ENCODE measurements at places on chromosomes 4 and X.

DNA sequence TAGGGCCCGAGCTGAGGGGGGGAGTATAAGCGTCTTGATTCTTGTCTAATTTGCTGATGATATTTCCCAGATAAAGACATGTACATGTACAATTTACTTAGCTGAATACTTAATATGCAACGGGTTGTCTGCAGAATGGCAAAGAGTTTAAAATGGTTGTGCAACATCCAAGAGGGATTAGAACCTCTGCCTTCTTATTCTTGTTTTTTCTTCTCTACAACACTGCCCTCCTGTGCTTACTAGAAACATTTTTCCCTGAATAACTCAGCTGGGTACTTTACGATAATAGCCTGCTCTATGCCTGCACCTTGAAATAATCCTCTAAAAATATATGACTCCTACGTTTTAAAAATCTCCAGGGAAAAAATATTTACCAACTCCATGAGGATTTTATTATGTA is 41.8 kb downstream of the INTS12 start:
- no peak for DNase-seq

- DNase-seq: no peak
These were observed 8.2 kb upstream of the EFNB1 start for GRCh38 chrX:68820476-68821110.

DNA sequence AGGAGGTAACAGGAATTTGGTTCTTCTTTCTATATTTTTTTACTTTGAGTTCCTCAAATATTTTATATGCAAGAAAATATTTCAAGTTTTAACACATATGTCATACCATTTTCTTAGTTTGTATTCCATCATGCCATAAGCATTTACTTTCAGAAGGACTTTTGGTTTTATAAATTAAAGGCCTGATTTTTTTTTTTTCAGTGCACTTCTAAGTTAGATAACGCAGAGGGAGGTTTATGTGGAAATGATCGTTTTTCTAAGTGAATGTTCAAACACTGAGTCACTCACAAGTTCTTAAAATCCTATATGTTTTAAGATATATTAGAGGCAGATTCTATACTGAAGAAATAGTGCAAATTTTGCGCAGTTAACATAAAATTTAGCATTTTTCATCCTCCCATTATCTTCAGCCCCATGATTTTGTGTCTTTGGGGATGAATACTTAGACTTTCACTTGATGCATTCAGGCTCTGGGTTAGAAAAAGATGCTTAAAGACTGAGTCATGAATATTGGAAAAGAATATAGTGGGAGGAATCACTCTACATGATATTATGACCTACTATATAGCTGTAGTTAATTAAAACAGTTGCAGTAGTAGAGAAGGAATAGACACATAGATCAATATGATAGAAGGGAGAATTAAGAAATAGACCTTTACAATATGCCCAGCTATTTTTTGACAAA is 54.9 kb downstream of the COL4A5 start:
- no peak for DNase-seq

DNA sequence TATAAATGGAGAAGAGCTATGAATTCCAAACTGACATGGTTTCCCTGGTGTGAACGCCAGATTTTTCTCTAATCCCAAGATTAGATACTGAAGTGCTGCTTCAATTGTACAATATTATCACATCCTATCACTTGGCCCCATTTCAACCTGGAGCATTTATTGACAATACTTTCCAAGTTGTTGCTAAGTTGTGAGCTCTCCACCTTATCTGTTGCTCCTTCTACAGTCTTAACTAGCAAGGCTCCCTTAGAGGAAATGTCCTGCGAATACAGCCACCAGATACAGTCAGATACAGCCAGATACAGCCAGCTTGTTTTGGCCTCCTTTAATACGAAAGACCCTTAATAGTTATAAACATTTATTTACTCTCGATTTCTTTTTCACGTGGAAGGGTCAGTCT is 466.3 kb upstream of the FAM241A start:
- no peak for DNase-seq

- DNase-seq: no peak
These were observed at the start of gene ODAPH for GRCh38 chr4:75555294-75556164. TSS of gene ODAPH (plus strand) at chr4:75556066. CDS start at chr4:75556083, 17 bp downstream.

DNA sequence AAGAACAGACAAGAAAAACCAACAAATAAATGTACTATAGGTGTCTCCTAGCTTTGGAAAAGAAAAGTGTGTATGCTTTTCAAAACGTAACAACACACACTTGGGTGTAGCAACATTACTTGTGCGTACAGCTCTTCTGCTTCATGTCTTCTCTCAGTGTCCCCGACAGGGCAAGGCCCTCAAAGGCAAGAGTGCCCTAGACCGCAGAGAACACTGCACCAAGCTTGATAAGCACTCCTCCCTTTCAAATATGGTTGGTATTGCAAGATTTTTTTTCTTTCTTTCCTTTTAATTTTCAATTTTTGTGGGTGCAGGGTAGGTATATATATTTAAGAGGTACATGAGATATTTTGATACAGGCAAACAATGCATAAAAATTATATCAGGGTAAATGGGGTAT is 106.8 kb downstream of the EIF4E start:
- no peak for DNase-seq

DNA sequence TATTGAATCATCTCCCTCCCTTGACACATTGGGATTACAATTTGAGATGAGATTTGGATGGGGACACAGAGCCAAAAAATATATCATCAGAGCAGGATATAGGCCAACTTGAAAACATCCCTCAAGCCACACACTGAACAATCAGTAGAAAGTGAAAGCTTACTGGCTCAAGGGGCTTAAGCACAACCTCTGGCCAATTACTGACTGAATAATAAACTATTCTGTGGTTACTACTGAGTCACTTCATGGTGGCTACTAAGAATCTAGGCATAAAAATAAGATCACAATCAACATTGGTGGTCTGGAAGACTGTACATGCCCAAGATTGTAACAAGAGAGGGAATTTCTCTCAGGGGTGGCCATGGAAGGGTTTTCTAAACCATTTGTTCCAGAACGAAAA is 27.4 kb upstream of the GPR174 start:
- DNase-seq: no peak
